Fibroblast of skin of scalp (primary cell): ENCODE measurements at places on chromosomes 16 and 17.
A peak's percentile ranks its signal among the peaks of the same experiment; 100 is the strongest.

GRCh38 chr17:14427900-14428647, 127.2 kb downstream of the HS3ST3B1 start:
- no peak for DNase-seq

- DNase-seq, result no peak
Observed at GRCh38 chr16:50272687-50273381, 6.5 kb downstream of the ADCY7 start.

- no peak for DNase-seq
Observed at GRCh38 chr16:70612931-70613330, 33.4 kb upstream of the IL34 start.

GRCh38 chr16:10949424-10949970, 5.1 kb downstream of the CLEC16A start:
- peak; percentile 81 for DNase-seq

GRCh38 chr17:71974051-71974450, 146.8 kb upstream of the SOX9 start:
- DNase-seq, result no peak

DNA sequence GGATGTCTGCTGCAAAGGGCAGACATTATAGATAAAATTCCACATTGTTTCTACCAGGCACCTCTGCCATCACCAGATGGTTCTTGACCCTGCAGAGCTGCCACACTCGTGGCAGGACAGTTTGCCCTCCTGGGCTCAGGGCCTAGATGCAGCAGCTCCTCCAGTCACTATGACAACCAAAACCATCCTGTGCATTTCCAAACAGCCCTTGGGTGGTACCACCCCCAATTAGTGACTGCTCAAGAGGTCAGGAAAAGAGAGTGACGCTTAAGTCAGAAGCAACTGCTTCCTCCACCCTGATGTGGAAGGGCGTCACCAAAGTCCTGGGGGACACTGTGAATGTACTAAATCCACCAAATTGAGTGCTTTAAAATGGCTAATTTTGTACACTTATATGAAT, 109.2 kb downstream of the C16orf95 start:
- DNase-seq, result peak; percentile 37

GRCh38 chr17:78251773-78252103, 20.3 kb downstream of the TMEM235 start:
- no peak for DNase-seq

GRCh38 chr17:60902399-60902798, 224.7 kb downstream of the BCAS3 start:
- DNase-seq, result peak; percentile 25

- DNase-seq, result peak; percentile 54
Observed at GRCh38 chr16:67842509-67843342, 606 bp downstream of the THAP11 start.

GRCh38 chr16:52193441-52193840, 353.5 kb downstream of the TOX3 start:
- no peak for DNase-seq

- no peak for DNase-seq
Observed at GRCh38 chr16:87437911-87438610, 45.9 kb downstream of the MAP1LC3B start.

DNA sequence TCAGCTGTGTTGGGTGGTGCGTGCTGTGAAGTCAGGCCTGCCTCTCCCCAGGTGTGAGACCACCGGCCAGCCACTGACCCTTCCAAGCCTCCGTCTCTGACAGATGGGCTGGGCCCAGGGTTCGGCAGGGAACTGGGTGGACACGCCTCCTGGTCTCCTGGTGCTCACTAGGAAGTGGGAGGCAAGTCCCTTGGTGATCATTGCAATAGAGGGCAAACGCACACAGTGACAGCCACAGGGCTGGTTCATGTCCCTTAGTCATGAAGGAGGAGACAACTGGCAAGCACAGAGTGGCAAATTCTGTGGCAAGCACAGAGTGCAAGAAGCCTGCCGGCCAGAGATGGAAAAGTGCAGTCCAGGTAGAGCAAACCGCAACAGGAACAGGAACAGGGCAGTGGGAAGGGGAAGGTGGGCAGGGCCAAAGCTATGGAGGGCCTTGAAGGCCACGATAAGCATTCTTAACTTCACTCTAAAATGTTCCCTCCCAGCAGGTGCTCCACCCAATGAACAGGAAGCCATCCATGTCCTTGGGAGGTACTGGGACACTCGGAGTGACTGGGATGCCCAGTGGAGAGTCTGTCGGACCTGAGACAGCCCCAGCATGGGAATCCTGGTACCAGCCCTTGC, 21.9 kb downstream of the USP7 start:
- no peak for DNase-seq

DNA sequence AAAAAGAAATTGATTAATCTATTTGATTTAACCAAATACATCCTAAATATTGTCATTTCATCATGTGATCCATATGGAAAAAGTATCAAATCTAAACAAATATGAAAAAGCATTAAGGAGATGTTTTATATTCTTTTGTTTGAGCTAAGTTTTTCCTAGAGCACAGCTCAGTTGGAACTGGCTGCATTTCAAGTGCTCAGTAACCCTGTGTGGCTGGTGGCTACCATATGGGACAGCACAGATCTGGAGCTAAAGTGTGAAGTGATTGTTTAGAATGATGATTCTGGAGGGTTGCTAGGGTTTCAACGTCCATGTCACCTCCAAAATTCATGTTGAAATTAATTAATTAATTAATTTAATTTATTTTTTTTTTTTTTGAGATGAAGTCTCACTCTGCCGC, 137.5 kb downstream of the XYLT1 start:
- no peak for DNase-seq

- DNase-seq, result peak; percentile 39
Observed at GRCh38 chr17:47987240-47987835, 16.4 kb downstream of the CDK5RAP3 start.

DNA sequence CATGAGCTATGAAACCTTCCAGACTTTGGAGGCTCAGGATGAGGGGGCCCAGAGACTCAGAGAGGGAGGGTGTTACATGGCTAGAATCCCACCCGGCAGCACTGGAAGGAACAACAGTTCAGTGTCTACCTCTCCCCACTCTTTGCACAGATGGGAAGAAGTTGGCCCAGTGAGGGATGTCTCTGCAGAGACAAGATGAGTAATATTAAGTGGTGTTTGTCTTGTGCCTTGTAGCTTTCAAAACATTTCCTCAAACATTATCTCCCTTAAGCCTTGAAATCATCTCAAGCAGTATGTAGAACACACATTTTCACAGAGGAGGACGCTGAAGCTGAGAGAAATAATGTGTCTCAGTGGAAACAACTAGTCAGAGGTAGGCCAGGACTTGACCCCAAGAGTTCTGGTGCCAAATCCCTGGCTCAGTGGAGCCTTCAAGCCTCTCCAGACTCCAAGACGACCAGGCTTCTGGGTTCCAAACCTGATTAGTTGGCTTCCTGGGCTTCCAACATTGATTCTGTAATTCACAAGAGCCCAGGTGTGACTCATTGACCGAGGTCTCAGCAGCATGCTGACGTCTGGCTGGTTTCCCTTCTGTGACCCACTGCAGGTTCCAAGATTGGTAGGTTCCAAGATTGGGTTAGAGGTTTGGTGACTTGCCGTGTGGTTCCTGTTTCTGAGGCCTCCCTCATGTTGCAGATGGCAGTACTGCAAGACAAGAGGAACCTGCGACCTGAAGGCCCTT, 7.4 kb downstream of the RNF112 start:
- DNase-seq, result peak; percentile 27

DNA sequence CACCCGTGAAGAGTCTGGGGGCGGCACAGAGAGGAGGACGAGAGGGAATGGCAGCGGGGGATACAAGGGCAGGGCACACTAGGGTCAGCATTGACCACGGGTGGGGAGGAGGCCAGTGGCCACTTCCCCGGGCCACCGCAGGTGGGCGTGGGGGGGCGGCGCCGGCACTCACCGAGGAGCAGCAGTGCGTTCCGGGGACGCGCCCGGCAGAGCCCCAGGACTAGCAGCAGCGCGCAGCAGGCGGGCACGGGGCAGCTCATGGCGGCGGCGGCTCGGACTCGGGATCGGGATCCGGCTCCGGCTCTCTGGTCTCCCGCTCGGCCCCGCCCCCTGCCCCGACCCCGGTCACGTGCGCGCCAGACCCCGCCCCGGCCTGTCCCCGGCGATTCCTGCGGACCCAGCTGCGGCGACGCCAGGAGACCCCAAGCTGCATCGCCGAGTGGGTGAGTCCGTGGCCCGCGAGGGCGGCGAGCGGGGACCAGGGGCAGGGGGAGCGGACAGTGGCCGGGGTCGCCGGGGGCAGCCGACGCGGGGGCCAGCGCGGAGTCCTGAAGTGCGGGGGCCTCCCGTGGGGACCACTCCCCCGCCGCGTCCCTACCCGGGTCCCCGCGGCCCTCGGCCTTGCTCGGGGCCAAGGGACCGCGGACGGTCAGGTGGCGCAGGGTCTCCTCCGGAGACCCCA, at the start of the genes SGSH and SLC26A11:
TSS of gene SGSH (minus strand) at position 280 of the 682 bp plus-strand sequence. CDS start at position 260, 20 bp downstream.
TSS of gene SLC26A11 (plus strand) at position 374 of the 682 bp plus-strand sequence. CDS start 1,134 bp downstream, outside the sequence.
- peak; percentile 62 for DNase-seq

- DNase-seq, result no peak
Observed at GRCh38 chr17:68246271-68247028, 1.4 kb upstream of the AMZ2 start.

DNA sequence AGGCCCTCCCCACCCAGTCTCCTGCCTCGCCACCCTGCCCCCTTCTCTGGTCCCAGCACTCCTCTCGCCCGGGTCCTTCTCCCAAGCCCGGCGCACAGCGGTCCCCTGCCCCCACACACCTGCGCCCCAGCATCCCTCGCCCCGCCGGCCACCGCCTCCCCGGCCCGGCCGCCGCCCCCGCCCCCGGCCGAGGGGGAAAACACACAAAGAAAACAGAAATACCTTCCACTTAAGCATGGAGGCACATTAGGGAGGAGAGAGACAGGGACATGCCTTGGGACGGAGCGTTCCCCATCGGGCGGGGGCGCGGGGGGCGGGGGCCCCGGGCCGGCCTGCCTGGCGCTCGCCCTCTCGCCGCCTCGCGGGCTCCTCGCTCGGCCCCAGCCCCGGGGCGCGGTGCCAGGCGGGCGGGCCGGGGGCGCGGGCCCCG, 326 bp downstream of the SRCIN1 start:
- no peak for DNase-seq

DNA sequence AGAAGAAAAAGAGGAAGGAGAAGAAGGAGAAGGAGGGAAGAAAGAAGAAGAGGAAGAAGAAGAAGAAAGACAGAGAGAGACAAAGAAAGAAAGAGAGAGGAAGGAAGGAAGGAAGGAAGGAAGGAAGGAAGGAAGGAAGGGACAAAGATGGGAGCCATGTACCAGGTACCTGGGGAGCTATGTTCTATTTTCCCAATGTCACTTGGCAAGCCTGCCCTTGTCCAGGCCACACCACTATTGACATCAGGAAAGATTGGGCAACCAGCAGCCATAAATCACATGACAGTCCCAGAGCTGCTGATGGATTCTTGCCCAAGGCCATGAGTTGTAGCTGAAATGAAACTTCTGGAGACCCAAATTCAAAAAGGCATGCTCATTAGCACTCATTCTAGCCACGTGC, 2.7 kb upstream of the CES1 start:
- no peak for DNase-seq

- DNase-seq, result peak; percentile 23
Observed at GRCh38 chr17:28928061-28928460, 23.3 kb downstream of the PHF12 start.

GRCh38 chr16:23607726-23608125, 11.6 kb upstream of the NDUFAB1 start:
- peak; percentile 9 for DNase-seq

DNA sequence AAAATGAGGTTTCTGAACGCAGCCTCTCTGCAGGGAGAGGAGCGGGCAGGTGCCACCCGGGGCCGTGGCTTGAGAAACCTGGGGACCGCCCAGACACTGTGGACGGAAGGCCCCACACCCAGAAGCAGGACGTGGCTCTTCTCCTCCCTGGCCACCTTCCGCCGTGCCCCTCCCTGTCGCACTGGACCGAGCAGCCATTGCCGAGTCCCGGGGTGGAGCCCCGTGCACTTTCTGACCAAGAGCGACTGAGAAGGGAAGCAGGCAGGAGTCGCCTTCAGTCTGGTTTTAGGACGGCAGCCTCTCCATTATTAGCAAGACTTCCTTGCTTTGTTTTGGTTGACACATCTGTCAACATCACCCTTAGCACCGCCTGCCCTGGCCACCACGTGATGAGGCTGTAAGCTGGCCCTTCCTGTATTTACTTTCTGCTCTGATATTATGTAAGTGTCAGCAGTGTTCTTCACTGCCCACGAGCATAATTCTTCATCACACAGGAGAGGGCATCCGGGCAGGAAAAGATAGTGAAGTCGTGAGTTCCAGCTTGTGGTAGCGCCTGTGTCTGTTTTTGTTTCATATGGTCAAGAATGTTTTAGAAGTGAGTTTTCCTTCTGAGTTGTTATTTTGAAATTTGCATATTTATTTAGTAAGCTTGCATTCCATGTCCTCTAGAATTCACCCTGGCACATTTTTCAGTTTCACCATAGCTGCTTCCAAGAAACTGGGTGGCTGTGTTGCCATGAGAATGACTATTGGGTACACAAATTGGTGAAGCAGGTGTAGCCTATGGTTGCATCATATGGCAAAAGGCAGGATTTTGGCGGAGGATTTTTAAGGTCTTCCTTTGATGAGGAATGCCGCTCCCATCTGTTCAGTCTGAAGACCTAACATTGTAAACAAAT, 1.0 kb downstream of the HERPUD1 start:
- DNase-seq, result peak; percentile 57

DNA sequence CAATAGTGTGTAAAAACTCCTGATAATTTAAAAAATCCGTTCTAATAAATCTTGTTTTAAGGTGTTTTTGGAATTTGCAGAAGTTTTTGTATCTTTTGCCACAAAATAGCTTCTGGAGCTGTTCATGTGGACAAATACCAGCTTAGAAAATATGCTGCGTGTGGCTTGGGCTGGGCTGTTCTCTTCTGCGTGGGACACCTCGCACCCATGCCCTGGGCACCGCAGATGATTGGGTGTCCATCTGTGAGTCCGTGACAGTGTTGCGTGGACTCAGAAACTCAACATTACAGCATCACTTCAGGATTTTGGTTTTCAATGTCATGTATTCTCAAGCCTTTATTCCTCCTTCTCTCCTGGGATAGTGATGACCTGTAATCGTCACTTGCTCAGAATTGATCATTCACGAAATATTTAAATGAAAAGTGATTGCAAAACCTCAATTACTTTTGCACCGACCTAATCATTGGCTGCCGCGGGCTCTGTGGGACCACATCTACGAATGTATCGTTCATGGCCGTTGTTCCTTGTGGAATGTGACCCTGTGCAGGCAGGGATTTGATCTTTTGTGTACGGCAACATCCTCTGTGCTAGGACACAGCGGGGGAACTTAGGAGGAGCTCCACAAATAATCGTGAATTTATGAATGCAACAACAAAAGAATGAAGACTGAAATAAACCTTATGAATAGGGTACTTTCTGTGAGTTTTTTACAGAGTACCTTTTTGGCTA, 210.3 kb upstream of the FOXF1 start:
- DNase-seq, result no peak

DNA sequence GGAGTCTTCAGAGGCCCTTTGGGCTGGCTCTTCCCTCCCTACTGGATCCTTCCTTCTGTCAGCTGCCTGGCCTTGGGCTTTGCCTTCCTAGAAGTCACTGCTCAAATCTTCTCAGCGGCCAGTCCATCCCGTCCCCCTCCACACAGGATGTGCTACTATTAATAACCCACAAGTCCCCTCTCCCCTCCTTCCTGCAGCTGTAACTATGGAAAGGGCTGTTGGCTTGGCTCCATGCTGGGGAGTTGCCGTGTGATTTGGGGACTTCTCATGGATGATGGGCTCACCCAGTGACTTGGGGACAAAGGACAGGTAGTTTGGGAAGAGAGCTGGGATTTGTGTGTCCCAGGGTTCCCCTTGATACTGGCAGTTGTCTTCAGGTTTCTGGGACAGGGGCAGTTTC, 19.4 kb downstream of the TMEM94 start:
- DNase-seq, result peak; percentile 40
